ENCODE measurements at places on chromosomes 12 and 14. TPM values are rescaled to one million over a fixed set of nuclear protein-coding genes. Genes with fewer than 3 reads are reported as not detected.

The POTEG gene
- total RNA-seq, result not detected

The TSPAN8 gene
- total RNA-seq, result 108 TPM

The TAS2R7 gene
- not detected for total RNA-seq

The NINJ2 gene
- 1.0 TPM for total RNA-seq

The TTC8 gene
- 24.4 TPM for total RNA-seq

The KIF5A gene
- total RNA-seq, result 2.1 TPM

The ZNF385A gene
- total RNA-seq, result 1.8 TPM
